ENCODE measurements at places on chromosomes 6 and 20.

DNA sequence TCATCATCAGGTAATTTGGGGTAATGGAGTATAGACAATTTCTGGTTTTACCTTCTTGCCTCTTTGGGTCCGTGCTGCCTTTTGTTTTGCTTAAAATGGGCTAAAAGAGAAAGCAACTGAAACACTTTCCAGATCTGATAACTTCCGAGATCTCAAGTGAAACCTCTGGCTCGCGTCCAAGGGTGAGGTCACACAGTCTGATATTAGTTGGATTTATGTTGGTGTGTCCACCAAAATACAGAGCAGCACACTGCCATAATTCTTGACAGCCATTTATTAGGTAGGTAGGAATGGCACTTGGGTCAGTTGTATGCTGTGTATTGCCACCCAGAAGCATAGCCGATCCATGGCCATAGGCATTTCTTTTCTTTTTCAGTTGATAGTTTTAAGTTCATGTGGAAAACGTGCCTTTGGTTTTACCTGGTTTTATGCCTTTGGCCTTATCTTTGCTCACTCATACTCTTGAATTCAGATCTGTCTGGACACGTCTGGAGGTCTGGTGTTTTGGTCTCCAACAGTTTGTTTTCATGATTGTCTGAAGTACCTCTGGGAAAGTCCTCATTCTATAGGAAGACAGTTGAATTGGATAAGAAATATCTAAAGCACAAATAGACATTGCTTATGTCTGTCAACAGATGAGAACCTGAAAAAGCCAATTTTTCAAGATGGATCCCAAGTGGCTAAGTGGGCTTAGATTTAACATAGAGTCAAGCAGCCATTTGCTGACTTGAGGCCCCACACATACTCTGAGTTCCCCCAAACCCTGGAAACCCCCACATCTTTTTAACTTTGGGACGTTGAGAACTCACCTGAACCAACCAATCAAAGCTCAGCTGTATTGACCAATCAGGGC is 320.8 kb downstream of the SOX4 start:
- no peak for DNase-seq

- no peak for DNase-seq
Measured at GRCh38 chr6:93721386-93722048, 302.2 kb upstream of the EPHA7 start.

DNA sequence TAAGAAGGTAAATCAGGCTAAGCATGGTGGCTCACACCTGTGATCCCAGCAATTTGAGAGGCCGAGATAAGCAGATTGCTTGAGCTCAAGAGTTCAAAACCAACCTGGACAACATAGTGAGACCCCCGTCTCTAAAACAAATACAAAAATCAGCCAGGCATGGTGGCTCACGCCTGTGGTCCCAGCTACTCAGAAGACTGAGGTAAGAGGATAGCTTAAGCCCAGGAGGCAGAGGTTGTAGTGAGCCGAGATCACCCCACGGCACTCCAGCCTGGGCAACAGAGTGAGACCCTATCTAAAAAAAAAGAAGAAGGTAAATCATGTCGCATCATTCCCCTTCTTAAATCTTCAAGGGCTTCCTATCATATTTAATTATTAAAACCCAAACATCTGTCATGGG is 39.0 kb upstream of the PRND start:
- no peak for DNase-seq

- no peak for DNase-seq
Measured at GRCh38 chr20:7744411-7744810, 195.8 kb downstream of the HAO1 start.

GRCh38 chr6:158018041-158018771 is 36.5 kb downstream of the SYNJ2 start:
- DNase-seq = no peak

DNA sequence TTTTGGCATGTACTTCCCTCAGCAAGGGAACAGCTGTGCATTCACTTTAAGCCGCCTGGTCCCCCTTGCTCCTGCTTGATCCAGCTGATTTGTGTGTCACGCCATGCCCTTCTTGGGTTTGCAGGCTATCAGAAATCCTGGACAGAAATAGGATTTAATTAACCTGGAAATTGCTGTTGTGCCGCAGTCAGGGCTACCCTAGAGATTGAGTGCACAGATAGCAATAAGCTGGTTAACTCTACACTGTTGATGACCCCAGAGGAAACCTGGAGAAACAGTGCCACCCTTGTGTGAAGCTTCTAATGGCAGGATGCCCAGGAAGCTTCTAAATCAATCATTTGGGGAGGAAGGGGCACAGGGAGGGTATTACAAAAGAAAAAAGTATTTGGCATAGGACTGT is 199.0 kb downstream of the JARID2 start:
- DNase-seq = no peak

DNA sequence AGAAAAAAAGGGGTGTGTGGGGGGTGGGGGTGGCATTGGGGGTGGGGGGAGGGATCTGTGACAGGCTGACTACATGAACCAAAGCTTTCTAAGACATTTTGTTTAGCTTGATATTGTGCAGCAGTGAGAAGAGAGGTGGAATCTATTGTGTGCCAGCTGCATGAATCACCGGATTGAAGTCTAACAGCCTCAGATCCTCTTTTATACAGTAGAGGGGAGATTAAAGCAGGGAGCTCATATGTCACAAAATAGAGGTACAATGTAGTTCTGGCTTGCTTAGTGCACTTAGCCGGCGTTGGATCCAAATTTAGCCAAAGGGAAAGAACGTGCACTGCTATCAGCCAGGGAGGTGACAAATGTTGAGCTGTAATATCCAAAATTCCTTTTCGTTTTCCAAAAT is 404.2 kb upstream of the CITED2 start:
- DNase-seq = no peak

DNA sequence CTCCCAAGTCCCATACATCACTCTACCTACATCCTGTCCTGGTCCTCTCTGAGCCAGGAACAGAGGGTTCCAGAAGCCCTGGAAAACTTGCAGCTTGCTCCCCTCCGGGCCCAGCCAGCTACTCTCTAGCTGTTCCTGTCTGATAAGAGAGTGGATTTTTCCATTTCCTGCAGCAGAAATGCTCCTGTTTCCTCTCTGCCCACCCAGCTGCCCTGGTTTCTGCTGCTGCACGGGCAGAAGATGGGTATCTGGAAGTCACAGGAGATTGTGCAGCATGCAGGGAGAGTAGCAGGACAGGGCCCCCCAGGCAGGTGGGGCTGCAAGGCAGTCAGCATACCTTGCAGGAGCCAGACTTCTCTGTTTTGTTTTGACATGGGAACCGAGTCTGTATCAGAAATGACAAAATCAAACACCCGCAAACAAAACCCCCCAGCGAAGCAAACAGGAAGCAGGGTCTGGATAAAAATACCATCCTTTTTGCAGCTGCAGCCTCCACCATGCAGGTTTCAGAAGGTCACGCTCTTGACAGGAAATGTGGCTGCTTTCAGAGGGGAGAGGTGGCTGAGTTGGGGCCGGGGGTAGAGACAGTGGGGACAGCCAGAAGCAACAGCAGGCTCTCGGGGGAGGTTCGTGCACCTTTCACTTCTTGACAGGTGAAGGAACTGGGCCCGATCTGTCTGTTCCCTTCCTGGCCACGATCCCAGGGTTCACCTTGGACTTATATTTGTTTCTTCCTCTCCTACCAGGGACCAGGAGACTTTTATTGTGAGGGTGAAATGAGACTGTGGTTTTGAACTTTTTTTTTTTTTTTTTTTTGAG is 50.8 kb upstream of the FAM83D start:
- DNase-seq = peak; percentile 51

DNA sequence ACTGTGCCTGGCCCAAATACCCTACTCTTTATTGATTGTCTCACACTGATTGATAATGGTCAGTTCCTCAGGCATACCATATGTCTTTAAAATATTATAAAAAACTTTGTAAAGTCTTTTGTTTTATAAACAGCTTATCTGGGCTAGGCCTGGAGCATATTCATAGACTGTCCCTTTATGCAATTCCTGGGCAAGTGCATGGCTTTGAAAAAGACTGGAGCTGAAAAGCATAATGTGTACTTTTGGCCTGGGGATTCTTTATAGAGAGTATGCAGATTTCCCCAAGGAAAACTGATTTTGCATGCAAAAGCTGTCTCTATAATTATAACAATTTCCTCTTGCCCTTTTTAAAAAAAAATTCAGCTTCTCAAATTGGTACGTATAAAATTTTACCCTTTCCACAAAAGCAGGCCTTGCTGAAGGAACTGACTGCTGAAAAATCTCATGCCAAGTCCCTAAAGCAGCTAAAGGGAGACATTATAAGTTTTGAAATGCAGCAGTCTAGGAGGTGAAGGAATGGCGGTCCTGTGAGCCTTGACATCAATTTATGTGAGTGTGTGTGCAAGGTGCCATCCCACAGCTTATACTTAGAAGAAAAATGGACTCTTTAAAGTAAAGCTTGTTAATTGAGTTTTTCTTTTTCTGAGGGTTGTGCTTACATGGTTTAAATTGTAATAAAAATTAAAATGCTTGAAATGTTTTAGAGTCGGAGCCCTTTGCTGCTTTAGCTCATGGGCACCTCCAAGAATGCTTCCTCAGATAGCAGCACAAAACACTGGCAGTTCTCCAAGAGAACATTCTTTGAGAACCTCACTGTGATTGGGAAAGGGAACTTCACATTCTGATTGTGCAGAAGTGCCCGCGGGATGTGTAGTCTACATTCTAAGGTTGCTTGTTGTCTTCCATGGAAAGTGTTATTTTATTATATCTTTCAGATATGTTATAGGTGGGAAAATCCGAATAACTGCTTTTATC is 43.9 kb downstream of the PLCB4 start:
- no peak for DNase-seq

DNA sequence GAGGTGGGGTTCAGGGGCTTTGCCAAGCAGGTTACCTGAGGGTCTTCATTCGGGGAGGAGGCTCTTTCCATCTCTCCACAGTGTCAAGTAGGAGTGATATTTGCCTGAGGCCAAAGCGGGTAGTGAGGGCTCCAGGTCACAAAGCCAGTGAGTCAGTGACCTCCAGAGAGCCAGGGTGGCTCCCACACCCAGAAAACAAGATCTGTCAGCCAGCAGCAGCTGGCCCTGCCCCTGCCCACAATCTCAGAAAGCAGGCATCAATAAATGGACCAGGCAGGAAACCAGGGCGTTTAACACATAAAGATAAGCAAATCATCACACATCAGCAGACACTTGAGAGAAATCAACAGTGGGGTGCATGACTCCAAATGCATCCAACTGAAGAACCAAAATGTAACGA is 250.8 kb downstream of the CDH26 start:
- no peak for DNase-seq

GRCh38 chr20:51331481-51331880 is 211.0 kb downstream of the NFATC2 start:
- DNase-seq = no peak

DNA sequence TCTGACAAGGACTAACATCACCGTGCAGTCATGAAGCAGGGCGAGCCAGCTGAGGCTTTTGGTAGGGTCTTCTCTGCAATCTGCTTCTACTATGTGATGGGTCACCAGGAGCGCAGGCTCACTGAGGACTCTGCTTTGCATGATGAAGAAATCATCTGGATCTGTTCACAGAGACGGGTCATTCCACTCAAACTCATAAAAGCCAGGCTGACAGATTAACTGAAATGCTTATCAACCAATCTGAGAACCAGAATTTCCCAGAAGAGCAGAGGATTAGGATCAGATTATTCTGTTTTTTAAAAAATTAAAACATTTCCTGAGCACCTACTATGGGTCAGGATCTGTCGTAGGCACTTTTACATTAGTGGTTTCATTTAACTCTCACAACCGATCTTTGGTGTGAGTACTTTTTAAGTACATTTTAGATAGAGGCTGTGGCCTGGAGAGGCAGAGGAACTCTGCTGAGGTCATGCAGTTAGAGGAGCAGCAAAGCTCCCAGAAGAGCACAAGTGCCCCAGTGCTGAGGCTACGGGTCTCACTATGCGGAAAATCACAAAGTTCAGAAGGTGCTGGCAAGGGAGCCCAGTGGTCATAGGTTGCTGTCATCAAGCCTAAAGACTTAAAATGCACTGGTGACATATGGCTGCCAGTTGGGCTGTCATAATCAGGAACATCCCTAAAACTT is 109.1 kb downstream of the BACH2 start:
- no peak for DNase-seq

DNA sequence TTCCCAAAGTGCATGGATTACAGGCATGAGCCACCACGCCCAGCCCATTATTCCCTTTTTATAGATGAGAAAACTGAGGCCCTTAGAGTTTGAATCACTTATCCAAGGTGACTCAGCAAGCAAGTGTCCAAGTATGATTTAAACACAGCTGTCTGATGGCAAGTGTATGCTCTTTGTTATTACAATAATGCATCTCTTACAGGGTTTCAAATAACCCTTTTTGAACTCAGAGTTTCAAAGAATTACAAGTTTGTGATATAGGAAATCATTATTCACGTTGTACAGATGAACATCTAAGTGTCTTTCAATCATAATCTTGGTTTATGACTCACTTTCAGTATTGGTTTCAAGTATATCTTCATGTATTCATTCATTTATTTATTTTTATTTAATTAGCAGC is 63.0 kb downstream of the CD83 start:
- no peak for DNase-seq

DNA sequence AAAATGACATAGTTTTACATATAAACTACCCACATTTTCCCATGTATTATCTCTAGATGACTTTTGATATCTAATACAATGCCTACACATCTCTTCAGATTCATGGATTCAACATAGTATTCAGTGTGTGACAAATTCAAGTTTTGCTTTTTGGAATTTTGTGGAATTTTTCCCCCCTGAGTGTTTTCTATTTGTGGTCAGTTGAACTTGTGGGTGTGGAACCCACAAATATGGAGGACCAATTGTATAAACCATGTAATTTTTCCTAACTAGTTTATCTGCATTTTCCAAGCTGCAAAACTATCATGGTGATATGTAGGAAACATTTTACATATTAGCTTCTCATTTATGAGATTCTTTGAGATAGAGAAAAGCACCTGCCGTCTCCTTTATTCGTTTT is 374.3 kb upstream of the SOX4 start:
- no peak for DNase-seq

DNA sequence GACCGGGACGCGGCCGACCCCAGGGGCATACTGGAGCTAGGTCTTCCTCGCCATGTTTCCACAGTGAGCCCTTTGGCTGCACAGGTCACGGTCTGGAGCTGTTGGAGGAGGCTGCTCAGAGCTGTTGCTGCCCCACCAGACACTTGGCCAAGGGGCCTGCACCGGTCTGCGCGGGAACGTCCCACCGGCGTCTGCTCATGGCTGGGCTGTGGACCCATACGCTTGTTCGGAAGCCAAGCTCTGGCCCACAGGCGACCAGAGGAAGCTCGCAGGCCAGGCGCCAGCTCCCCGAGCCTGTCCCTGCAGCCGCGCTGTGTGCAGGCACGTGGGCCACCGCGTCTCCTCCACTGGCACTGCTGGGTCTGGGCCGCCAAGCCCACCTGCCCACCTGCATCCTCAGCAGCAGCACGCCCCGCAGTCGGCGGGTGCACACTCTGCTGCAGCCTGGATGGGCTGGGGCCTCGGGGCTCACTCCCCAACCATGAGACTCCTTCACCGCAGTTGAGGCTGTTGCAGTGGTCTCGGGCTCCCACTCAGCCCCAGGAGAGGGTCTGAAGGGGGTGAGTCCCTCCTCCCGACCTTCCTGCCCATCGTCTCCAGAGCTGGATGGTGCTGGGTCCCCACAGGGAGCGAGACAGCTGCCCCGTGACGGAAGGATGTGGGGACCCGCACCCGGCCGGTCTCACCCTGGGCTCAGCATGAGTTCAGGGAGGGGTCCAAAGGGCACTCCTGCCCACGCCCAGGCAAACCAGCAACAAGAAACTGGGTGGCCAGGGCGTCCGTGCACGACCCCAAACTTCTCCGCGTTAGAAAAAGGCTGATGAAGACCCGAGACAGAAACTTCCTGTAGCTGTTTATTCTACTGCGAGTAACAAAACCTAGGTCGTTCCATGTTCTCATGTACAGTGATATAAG is 15.5 kb upstream of the TCFL5 start:
- DNase-seq = no peak

GRCh38 chr20:4216866-4217265 is 201.5 kb upstream of the RNF24 start:
- DNase-seq = no peak

Measured in stimulated activated CD4-positive, alpha-beta T cell treated with anti-CD3 and anti-CD28 coated beads, TNF-alpha, amount 100 ng/mL, for 1 hour (primary cell).